ENCODE measurements at places on chromosomes 1 and 21.
A peak's percentile ranks its signal among the peaks of the same experiment; 100 is the strongest.

- no peak for DNase-seq
Observed at GRCh38 chr21:14589855-14590563, 43.9 kb upstream of the SAMSN1 start.

DNA sequence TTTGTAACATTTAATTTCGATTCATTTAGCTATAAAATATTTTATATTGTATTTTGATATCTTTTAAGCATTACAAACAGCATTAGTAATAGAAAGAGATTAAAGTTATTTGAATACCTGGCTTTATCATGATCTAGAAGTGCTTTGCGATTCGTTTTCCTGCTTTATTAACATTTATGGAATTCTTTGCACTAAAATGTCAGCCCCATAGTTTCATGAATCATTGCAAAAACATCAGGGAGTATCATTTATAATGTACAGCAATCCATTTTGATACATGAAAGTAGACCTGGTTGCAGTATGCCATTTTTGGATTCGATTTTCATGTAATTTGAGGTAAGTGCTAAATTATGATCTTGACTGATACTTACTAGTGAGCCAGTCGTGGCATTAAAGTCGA lies 108.0 kb upstream of the DPYD start:
- DNase-seq = no peak

- DNase-seq = no peak
Observed at GRCh38 chr1:97603776-97604175, 317.1 kb downstream of the DPYD start.

GRCh38 chr1:3289502-3289901 lies 165.0 kb upstream of the ARHGEF16 start:
- no peak for DNase-seq

DNA sequence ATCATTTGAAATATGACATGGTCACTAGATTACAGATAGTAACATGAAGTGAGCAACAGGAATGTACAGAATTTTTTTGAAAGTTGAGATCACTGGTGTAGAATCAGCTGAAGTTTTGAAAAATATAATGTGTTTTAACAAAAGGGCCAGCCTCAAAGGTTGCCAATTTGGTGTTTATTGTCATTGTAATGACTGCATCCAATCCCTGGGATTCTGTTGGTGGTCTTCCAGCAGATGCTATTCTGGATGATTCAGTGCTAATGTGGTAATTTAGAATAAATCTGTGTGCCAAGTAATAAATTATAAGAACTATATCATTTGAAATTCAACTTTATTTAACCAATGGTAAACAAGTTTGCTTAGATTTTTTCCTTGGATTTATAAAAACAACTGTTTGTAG lies 436.4 kb upstream of the PKN2 start:
- DNase-seq = peak; percentile 73

DNA sequence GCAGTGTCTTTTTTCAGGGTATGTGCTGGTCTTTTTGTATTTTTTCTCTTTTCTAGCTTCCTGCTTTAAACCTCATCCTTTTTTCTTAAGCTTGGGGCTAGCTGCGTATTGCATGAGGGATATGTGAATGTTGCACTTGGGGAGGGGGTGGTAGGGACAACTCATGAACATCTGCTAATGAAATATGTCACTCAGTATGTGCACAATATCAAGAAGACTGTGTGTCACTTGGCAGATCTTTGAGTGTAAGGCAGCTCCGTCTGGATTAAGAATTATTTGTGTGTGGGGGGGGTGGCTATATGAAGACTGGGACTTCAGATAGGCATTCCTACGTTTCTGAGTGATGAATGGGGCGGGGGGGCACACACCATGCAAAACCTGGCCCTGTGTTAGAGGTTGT lies 170.4 kb upstream of the CACNA1E start:
- no peak for DNase-seq

DNA sequence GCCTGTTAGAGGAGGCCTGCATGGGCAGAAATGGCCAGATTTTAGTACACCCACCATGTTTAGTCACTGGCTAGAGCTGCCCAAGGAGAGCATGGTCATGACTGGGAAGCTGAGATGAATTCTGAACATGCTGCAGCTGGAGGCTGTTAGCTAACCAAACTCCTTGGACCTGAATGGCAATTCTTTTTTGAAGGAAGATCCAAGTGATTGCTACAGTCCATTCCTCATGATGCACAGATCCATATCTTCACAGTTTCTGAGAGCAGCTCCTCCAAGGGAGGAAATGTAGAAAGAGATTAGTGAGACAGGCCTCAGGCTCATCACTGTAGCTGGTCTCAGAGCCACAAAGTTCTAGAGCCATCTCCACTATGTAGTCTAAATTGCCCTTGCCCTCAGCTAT lies 11.1 kb downstream of the ZFYVE9 start:
- DNase-seq = no peak

DNA sequence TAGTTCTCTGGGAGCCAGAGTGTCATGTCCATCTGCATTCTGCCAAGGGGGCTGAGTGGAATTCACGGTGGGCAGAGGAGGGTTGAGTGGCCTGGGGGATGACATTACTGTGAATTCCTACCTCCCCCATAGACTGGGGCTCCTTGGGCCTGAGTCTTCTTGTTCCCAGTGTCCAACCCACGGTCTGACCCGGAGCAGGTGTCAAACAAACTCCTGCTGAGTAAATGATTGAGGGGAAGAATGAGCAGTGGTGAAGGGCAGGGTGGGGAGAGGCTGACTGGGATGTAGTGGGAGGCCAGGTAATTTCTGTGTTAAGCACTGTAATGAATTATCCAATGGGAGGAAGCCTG lies 597.6 kb downstream of the MATN1 start:
- no peak for DNase-seq

DNA sequence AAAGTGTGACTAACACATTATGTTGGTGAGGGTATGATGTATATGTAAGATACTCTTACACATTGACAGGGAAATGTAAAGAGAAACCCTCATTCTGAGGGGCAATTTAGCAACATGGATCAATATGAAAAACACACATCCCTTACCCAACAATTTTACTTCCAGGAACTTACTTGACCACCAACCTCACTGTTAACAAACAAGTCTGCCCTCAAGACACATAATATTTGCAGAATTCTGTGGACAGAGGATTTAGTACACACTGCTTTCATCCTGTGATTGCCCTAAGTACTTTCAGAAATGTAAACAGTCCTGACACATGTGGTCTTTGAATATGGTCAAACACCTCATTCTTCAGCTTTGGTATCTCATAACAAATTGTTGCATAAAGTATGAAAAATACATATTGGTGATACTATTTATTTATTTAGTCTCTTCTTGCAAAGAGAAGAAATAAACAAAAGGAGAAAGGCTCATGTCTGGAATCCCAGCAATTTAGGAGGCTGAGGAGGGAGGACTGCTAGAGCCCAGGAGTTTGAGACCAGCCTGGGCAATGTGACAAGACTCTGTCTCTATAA lies 6.9 kb downstream of the USP48 start:
- no peak for DNase-seq

DNA sequence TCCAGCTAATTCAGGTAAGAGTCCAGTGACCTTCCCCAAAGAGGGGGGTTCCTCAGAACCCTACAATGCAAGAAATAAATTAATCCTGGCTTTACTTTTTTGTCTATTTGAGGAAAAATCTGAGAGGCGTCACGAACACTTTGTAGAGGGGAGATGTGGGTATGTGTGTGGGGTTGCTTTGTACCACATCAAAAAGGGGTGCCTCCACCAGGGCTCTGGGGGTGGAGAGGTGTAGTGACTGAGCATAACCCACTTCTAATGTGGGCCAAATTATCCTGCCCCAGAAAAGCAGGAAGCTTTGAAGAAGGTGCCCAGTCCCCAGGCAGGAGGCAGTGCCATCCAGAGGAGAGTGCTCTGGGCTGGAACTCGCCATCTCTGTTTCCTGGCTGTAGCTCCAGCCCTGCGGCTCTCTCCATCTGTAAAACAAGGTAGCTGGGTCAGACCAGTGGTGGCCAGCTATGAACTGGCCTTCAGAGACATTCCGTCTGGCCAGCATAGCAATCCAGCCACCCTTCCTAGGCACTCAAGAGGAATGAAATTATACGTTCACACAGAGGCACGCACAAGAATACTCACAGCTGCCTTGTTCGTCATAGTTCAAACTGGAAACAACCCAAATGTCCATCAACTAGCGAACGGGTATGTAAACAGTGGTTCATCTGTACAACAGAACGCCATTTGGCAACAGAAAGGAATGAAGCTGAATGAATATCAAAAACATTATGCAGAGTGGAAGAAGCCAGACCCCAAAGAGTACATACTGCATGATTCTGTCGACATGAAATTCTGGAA lies 45.4 kb upstream of the TNFRSF1B start:
- no peak for DNase-seq

DNA sequence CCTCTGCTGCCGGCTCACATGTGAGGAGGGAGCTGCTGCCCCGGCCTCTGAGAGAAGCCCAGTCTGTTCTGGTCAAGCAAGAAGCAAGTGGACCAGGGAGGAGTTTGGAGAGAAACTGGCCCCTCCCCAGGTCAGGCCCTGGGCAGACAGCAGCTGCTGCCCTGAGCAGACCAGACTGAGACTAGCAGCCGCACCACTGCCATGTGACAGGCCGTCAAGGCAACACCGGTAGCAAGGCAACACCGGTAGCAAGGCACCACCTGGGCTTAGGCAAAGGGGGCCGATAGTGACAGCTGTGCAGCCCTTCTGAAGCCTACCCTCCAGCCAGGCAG lies 50.3 kb downstream of the ARHGEF16 start:
- no peak for DNase-seq

GRCh38 chr1:3641046-3641760 lies 8.7 kb downstream of the WRAP73 start:
- DNase-seq = no peak

- no peak for DNase-seq
Observed at GRCh38 chr1:88802404-88802803, 89.0 kb downstream of the GTF2B start.

GRCh38 chr1:12774801-12775345 lies 1.3 kb downstream of the PRAMEF12 start:
- DNase-seq = no peak

DNA sequence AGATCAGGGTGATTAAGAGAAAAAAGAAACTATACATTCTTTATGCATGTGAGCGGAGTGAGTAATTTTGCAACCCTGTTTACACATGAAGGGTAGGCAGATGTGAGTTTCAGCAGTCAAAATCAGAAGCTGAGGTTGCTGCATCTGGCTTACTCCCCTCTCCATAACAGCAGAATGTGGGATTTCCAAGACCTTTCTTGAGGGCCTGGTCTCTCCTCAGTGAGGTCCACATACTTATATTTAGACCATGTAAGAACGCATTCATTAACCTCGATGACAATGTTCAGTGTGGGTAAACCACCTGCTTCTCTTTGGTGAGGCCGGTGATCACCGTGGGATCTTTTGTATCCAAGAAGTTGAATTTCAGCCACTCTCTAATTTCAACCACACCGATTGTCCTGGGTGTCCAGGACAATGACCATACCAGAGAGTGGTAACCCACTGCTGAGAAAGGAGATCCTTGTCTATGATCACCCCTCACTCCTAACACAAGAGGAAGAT lies 18.7 kb upstream of the RAP1A start:
- no peak for DNase-seq

DNA sequence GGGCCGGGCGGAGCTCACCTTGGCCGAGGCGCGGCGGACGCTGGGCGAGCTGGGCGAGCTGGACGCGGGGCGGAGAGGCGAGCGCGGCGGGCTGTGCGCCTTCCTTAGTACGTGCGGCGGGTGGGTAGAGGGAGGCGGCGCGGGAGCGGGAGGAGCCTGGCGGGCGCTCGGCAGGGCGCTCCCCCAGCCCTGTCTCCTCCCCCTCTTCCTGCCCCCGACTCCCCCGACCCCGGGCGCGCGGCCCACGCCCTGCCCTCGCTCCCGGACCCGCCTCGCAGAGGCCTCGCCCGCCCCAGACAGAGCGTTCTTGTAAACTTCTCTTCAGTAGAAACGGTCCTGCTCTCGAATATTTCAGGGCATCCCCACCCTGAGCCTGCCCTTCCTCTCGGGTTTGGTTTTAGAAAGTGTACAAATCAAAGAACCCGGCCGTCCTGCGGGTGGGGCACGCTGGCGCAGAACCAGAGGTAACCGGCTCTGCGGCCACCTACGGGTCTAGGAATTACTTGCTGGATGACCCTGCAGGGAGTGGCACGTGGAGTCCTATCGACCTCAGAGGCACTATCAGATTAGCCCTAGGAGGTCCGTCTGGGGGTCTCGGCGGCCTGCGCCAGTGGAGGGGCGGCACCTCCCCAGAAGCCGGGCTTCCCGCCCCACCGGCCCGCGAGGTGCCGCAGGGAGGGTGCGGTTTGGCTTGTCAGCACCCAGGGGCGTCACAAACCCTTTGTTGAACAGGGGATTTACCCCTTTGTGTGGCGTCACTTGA lies at the start of gene S100A10:
Gene S100A10 (minus strand): TSS at position 126 of the 763 bp plus-strand sequence. CDS start 7,629 bp downstream, outside the sequence.
- DNase-seq = no peak

- DNase-seq = no peak
Observed at GRCh38 chr1:195294911-195295310, 1313.3 kb downstream of the KCNT2 start.

DNA sequence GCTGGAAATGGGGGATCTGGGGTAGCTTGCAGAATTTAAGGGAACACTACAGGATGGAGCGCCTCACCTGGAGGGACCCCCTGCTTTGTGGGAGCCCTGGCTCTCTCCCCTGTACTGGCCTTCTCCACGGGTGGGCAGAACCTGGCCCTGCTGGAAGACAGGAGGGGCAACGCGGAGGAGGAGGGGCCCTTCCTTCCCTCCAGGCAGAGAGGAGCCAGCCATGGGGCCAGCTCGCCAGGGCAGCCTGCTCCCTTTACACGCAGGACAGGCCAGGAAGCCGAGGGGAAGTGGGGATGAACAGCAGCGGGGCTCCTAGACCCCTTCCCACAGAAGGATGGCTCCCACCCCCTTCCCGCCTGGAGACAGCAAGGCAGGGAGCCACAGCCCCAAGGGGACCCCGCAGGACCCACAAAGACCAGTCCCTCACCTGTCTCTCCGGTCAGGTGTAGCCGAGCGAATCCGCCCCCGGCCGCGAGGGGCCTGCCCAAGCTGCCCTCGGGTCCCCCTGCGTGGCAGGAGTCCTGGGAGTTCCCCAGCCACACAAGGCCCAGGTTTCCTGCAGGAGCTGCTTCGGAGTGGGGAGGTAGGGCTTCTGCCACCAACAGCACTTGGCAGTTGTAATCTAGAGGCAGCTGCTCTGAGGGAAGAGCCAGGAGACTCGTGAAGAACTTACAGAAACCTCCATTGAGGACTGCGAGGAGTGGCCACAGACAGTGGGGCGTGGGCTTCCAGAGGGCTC lies 1.6 kb upstream of the SLC19A1 start:
- DNase-seq = no peak

- no peak for DNase-seq
Observed at GRCh38 chr1:176461576-176461975, 1.4 kb upstream of the PAPPA2 start.

GRCh38 chr1:228316589-228317387 lies 89.8 kb downstream of the TRIM11 start:
- DNase-seq = no peak

Data from NCI-H446 treated with DMSO at 0.1 percent for 48 hours (cell line).